Suprapubic skin (tissue), 4 donors: ENCODE measurements at places on chromosomes 16 and 17.

DNA sequence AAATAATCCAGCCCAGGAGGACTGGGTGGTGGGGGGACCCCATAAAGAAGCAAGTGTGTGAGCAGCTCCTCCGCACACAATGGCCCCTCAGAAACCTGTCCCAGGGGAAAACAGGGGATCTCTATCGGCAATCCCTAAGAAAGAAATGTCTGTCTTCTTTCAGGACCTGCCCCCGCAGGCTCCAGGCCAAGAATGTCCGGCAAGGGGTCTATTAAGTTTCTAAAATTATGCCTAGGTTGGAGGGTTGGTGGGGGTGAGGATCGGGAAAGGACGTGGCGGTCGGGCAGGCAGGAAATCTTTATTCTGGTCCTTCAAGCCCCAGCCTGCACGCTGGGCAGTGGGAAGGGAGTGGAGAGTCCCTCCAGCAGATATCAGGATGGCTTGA, 23.4 kb upstream of the LITAF start:
- no peak for DNase-seq

GRCh38 chr17:61322325-61323002, 77.2 kb upstream of the TBX2 start:
- DNase-seq = no peak

- DNase-seq = no peak
These were observed 33.2 kb upstream of the PEMT start for GRCh38 chr17:17624741-17625140.

GRCh38 chr16:63613701-63614100, 1508.2 kb downstream of the CDH11 start:
- no peak for DNase-seq

GRCh38 chr17:73227944-73228343, 33.7 kb downstream of the CPSF4L start:
- no peak for DNase-seq

- DNase-seq = no peak
These were observed 54.7 kb upstream of the FASN start for GRCh38 chr17:82152556-82153294.

- no peak for DNase-seq
These were observed 127.9 kb upstream of the CPHXL start for GRCh38 chr16:75854152-75854551.

DNA sequence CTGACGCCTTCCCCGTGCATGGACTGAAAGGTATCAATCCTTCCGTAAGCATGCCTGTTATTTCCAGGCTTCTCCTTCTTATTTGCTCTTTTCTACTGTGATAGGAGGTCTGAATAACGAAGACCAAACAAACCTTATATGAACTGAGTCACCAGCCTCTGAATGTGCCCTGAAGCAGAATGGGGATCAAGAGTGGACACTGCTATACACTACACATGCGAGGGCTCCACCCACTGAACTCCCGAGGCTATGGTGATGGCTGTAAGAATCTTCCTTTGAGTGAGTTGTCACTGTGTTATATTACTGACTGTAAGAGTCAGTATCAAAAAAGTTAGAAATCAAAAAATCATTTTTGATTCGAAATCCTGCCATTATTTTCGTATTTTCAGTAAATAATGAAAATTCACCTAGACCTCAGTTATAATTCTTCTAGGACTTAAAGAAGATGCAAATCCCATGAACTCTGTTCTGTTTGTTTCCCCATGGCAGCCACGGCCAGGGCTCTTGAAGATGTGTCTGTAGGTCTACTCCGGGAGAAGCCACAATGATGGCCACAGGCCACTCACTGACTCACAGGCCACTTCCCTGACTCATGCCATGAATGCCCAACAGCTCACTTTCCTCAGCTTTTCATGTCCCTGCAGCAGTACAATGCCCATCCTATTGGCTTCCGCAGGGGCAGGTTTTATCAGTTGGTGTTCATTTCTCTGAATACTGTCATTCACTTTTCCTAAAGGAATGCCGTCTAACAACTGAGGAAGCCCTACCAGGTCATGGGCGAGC, 54.7 kb downstream of the ZZEF1 start:
- DNase-seq = no peak
